ENCODE measurements at places on chromosomes 13 and 19.

- DNase-seq, result no peak
Observed at GRCh38 chr13:30071969-30072817, 221.8 kb upstream of the UBL3 start.

GRCh38 chr13:100674572-100674871 lies at the start of gene TMTC4:
Gene TMTC4 (minus strand): TSS chr13:100674795. CDS start chr13:100670362, 4,433 bp downstream.
- DNase-seq, result no peak

DNA sequence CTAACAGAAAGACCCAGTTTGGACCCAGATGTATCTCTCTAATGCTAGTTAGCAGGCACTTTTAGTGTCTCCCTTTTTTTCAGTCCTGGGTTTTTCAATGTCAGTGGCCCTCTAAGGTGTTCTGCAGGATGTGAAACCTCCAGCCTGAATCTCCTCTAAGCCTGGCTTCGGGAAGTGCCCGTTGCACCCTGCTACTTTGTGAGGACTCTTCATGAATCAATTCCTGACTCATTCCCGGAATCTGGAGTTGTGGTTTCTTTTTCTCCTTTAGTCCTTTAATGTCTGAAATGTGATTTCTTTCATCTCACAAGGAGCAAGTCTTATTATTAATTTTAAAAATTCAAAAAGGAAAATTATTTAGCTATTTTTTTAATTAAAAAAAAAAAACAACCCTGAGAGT lies 116.0 kb downstream of the ZNF536 start:
- DNase-seq, result no peak

DNA sequence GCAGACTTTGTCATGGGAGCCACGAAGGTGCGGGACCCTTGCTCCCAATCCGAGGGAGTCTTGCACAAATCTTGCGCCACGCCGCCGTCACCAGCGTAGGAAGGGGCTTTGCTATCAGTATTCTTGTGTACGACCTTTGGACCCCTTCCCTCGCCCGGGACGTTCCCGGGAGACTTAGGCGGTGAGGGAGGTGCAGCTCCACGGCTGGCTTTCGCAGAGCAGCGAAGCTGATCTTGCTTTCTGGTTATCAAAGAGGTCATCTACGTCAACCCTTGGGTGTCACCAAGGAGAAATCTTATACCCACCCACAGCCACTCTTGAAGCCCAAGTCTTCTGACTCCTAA lies 583 bp downstream of the TECR start:
- DNase-seq, result no peak

DNA sequence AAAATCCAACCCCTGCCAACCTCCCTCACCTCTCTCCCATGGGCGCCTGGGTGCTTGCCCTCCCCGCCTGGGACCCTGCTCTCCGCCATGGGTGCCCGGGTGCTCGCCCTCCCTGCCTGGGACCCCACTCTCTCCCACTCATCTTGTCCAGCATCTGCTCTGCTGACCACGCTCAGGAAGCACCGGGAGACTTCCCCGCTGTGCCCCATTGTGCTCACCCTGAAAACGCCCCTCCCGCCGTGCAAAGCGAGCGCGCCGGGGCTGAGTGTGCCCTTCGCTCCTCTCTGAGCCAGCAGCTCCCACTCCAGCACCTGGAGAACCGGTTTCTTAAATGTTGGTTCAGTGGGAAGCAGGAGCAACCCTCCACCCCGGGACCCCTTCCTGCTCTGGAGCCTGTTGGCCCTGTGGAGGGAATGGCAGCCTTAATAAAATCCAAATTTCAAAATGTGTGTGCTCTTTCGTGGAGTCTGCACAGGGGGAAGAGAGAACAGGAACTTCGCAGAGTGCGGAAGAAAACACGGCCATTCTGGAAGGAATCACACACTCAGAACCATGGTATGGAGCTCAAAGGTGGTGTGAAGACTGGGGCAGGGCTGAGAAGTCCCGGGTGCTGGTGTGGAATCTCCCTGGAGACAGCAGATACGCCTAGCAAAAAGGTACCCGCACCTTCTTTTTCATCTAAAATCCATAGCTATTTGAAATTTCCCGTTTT lies 23.1 kb upstream of the CDC16 start:
- DNase-seq, result no peak

GRCh38 chr13:109792416-109793059 lies 6.2 kb upstream of the IRS2 start:
- no peak for DNase-seq

DNA sequence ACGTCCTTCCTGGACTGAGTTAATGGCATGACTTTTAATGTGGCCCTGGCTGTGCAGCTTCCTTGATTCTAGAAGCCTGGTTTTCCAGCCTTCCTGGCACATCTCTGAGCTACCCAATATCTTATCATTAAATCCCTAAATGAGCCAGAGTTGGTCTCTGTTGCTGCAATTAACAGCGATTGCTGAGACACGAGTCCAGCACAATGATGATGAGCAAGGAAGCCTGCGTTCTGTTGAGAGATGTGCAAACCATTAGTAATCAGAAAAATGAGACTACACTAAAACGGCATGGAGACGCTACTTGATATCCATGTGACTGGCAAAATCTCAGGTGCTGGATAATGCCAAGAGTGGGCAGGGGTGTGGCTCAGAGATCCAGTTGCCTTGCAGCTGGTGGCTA lies 26.2 kb downstream of the GPR42 start:
- no peak for DNase-seq

GRCh38 chr19:34539396-34539795 lies 57.8 kb downstream of the WTIP start:
- DNase-seq, result no peak

- DNase-seq, result no peak
Observed at GRCh38 chr19:7817801-7818200, 12.2 kb upstream of the EVI5L start.

- no peak for DNase-seq
Observed at GRCh38 chr13:98199480-98199879, 22.4 kb upstream of the RNF113B start.

DNA sequence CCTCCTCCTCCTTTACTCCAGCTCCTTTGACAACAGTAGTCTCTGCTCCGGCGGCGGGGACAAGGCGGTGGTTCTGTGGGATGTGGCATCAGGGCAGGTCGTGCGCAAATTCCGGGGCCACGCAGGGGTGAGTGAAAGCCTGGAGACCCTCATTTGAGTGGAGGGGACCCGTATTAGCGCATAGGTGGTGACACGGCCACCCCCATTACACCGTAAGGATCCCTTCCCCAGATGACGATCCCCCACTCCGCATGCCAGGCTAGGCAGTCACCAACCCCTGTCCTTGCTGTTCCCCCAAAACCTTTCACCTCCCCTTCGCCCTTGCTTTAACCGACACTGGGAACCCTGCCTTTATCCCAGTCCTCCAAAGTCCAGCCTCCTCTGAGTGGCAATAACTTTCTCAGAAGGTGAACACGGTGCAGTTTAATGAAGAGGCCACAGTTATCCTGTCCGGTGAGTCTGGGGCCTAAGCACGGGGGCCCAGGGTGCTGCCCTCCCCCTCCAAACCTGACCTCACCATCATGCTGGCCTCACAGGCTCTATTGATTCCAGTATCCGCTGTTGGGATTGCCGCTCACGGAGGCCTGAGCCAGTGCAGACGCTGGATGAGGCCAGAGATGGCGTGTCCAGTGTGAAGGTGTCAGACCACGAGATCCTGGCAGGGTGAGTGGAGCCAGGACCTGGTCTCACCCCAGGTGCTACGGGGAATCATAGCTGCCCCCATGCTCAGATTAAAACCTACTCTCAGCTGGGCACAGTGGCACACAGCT lies 3.7 kb downstream of the WDR83 start:
- DNase-seq, result no peak

DNA sequence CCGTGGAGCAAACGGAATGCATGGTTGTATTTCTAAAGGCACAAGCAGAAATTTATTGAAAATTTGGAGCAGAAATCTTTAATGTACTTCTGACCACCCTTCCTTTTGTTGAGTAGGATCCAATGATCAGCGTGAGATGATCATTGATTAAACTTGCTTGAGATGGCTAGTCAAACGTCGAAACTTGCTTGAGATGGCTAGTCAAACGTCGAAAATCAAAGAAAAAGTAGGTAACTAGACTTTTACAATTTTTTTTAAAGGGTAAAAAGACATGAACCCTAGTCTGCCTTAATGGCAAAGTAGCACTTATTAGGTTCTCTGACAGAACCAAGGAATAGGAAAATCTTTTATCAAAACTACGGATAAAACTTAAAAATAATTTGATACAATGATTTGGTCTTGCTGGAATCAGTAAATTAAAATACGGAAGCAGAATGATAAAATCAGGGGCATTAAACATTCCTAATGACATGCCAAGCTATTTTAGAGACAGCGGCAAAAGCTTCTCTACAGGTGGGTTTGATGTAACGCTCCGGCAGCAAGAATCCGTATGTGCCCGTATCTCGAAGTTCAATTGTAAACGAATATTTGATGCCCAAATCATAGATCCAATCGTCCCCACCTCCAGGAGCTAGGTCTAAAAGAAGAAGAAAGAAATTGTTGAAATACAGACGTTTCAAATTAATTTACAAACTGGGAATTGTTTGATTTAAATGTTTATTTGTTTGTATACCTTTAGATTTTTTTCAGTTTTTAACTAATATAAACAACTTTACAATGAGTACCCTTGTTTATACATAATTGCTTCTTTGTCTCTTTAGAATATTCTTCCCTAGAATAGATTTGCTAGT lies 841 bp upstream of the ZC3H13 start:
- DNase-seq, result no peak

DNA sequence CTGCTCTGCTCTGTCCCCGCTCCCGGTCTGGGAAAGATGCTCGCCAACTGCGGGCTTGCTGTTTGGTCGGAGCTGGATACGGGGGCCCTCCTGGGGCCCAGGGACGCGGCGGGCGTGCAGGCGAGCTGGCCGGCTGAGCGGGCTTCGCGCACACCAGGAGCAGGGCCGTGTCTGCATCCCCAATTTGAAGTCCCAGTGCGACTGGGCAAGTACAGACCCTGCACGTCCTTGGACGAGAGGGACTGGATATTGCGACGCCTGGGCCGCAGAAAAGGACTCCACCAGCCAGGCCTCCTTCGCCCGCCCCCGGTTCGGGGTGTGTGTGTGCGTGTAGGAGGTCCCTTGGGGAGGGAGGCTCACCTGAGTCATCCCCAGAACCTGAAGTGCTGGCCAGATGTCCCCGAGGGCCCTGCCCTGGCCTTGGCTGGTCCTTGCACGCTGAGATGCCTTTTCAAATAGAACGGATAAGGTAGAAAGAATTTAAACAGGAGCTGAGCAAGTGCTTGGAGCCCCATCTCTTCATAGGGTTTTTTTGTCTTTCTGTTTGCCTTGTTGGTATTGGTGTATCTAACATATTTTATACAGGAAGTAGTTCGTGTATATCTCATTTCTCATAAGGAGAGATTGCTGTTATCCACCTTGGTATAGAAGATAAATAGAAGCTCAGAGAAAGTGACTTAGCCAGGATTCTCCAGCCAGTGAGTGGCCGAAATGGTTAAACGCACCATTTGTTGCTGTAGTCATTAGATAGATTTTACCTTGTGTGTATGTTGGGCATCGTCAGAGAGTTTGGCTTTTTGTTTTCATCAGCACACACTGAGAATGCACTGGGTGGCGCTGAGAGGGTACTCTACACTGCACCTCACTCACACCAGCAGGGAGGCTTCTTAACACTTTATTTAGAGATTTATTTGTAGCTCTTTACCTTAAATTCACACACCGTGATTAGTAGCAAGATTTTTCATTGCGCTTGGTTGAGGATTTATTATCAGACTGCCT lies 1.1 kb downstream of the NAXD start:
- no peak for DNase-seq

DNA sequence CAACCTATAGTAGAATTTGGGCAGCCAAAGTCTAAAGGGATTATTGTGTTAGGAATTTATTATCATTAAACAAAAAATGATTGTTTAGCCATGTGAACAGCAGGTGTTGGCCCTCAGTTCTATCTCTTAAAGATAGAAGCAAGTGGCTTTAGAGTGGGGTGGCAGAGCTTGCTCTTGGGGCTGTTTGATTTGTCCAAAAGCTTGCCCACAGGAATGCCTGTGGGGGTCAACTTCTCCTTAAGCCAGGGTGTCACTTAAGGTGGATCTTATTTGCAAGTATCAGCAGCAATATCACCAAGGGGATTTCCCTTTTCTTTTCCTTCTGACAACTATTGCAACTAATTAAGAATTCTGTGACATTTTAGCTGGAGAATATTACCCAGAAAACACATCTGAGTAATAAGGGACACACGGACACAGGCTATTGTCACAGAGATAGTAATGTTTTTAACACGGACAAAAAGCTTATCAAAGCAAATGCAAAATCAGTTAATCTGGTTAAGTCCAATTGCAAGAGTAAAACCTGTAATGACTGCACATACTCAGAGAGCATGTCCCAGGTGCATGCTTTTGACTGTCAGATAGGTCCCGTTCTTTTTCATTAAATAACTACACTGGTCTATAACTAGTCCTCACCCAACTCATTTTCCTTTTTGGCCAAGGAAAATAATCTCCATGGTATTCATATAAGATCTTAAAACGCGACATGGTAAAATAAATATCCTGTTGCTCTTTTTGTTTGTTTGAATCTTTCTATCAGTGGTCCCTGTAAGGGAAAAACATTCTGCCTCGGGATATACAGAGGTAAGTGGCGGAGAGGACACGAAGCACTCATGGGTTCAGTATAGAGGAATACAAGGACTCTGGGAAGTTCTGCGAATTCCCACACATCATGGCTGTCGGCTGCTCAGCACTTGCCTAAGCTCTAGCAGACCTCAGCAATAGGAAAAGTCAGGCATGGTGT lies 172.1 kb upstream of the RFC3 start:
- no peak for DNase-seq

- DNase-seq, result no peak
Observed at GRCh38 chr13:94557684-94558235, 38.2 kb downstream of the TGDS start.

- DNase-seq, result no peak
Observed at GRCh38 chr13:51524829-51525566, 59.3 kb upstream of the WDFY2 start.

GRCh38 chr13:110454227-110454859 lies 107.2 kb downstream of the RAB20 start:
- no peak for DNase-seq

- DNase-seq, result no peak
Observed at GRCh38 chr13:25281193-25281934, 5.9 kb downstream of the MTMR6 start.

DNA sequence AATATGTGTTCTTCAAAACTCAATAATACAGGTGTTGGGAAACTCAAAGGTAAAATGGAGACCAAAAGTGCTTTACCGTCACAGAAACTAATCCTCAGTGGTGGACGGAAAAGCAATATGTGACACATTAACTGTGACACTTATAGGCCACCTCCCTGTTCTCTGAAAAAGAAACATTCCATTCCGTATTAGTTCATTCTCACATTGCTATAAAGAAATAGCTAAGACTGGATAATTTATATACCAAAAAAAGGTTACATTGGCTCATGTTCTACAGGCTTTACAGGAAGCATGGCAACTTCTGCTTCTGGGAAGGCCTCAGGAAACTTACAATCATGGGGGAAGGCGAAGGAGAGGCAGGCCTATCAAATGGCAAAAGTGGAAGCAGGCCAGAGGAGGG lies 435.3 kb upstream of the HTR2A start:
- DNase-seq, result no peak

GRCh38 chr13:50179977-50180376 lies 164.7 kb downstream of the KCNRG start:
- no peak for DNase-seq

DNA sequence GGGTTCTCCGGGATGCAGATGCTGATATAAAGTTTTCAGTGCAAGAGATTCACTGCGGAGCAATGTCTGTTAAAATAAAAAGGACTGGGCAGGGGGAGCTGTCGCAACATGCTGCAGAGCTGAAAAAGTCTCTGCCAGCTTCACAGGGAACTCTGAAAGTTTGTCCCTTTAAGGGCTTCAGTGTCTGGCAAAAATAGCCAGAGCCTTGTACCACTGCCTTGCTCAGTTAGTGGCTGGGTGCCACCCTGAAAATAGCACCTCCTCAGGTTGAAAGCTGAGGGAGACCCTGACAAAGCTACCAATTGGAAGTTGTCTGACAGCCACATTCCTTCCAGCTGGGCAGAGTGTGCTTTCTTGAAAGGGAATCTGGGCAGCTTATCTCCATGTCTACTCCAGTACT lies 3.0 kb upstream of the NDFIP2 start:
- no peak for DNase-seq

All from NCI-H187 (cell line).